ENCODE measurements at places on chromosomes 7 and 10.

- DNase-seq = no peak
Observed at GRCh38 chr7:111743244-111743847, 181.1 kb upstream of the IMMP2L start.

DNA sequence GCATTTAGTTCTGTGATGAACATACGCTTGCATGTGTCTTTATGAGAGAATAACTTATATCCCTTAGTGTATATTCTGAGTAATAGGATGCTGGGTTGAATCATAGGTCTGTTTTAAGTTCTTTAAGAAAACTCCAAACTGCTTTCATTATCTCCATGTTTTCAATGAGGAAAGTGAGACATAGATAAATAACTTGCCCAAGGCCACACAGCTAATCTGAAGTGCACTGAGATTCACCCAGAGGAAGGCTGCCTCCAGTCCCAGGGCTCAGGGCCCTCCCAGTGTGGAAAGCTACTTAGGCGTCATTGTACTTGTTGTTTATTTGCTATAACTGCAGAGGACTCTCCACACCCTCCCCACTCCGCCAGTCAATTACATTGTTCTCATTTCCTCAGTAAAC is 126.7 kb downstream of the INHBA start:
- peak; percentile 64 for DNase-seq

DNA sequence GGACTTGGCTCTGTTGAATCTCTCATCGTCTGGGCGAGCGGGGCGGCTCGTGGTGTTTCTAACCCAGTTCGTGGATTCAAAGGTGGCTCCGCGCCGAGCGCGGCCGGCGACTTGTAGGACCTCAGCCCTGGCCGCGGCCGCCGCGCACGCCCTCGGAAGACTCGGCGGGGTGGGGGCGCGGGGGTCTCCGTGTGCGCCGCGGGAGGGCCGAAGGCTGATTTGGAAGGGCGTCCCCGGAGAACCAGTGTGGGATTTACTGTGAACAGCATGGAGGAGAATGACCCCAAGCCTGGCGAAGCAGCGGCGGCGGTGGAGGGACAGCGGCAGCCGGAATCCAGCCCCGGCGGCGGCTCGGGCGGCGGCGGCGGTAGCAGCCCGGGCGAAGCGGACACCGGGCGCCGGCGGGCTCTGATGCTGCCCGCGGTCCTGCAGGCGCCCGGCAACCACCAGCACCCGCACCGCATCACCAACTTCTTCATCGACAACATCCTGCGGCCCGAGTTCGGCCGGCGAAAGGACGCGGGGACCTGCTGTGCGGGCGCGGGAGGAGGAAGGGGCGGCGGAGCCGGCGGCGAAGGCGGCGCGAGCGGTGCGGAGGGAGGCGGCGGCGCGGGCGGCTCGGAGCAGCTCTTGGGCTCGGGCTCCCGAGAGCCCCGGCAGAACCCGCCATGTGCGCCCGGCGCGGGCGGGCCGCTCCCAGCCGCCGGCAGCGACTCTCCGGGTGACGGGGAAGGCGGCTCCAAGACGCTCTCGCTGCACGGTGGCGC is at the start of gene EN2:
EN2 (plus strand) TSS at position 19 of the 767 bp plus-strand sequence; CDS start at position 268, 249 bp downstream.
- no peak for DNase-seq

DNA sequence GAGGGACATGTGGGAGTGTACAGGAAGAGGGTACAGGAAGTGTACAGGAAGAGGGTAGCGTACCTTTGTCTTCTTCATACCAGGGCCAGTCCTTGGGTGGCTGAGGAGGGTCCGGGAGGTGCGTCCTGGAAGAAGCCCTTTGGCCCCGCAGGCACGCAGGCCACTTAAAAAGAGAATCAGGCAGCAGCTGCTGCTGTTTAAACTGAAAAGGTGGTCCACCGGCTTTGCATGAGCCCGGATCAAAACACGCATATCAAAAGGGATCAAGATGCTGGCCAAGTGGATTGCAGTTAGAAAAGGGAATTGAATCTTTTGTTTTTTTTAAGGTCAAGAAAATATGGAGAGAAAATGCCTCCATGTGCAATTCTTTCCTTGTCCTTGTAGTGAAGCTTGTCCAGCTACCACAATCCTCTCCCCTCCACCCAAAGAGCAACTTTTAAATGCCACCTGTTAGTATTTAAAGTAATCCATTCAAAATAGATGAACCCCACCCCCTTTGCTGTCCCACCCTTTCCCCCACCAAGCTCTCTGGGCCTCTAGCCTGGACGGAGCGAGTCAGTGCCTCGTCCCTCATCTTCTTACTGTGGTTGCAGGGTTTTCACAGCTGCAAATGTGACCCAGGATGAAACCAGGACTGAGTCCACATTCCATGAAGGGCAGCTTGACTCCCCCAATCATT is 142.8 kb downstream of the GLCCI1 start:
- no peak for DNase-seq

DNA sequence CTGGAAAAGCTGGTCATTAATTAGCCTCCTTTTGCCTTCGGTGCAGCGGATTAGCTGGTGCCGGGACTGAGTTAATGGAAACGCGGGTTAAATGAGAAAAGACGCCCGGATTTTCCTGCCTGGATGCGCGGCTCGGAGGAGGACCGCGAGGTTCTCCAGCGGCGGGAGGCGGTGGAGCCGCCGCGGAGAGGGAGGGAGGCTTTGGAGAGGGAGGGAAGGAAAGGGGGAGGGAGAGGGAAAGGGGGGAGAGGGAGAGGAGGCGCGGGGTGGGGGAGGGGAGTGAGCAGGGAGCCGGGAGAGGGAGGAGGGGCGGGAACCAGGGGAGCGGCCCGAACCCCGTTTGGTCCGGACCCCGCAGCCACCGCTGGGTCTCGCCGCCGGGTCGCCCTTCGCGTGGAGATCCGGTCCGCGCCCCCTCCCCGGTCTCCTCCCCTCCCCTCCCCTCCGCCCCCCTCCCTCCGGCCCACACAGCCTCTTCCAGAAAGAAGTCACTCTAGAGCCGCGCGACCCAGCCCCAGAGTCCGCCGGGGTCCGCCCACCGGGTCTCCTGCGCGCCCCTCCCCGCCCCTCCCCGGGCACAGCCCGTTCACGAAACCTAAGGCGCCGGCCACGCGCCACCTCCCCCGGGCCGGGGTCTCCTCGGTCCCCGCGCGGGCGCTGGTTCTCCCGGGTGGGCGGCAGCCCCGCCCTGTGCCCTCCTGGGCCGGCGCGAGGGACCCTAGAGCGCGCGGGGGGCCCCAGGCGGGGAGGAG is 347.5 kb downstream of the DNAJB6 start:
- no peak for DNase-seq

- no peak for DNase-seq
Observed at GRCh38 chr10:84945791-84946190, 617.4 kb downstream of the CCSER2 start.

GRCh38 chr10:637221-637620 is 52.2 kb downstream of the DIP2C start:
- DNase-seq = no peak

DNA sequence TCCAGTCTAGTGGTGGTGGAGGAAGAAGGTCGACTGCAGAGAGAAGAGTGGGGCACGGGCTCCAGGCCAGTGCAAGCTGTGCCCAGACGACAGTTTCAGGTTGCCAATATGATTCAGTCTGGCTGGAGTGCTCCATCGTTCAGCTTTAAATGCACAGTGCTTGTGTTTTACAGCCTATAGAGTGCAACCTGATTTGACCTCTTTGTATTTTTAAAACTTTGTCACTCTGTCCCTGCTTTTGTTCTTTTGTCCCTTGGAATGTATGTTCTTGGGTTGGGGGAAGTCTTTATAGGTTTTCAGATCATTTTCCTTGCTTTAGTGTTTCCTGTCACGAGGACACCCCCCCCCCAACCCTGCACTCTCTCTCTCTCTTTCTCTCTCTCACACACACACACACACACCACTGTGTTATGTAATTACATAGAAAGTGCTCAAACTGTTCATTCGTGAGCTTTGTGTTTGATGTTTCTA is 198.0 kb downstream of the CAMK1D start:
- no peak for DNase-seq

DNA sequence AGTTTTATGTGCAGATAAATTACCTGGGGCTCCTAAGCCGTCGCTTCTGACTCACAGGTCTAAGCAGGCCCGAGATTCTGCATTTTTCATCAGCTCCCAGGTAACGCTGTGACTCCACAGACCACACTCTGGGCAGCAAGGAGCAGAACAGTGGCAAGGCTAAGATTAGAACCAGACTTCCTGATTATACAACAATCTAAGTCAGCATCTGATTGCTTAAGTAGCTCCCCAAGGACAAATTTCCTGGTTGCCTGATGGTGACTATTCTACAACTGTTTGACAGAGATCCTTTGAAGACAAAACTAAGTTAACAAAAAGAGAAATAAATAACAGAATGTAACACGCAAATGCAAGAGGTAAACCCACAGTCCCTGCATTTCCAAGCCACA is 69.0 kb downstream of the CREB3L2 start:
- no peak for DNase-seq

DNA sequence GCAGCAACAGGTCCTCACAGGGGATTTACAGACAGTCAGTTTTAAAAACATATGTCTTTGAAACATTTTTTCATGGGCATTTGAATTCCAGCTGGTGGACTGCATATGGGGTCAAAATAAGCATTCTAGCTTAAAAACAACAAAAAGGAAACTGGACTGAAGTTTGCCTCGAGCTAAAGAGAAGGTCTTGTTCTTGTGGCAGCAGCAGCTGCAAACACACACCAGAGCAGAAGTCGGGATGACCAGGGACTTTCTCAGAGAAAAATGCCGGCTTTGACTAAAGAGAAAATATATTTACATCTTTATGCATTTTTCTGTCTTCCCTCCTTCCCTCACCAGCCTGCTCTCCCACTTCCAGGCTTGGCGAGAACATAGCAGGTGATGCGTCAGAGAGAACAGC is 361.4 kb downstream of the CXCL12 start:
- no peak for DNase-seq

- no peak for DNase-seq
Observed at GRCh38 chr7:115086146-115086841, 164.4 kb downstream of the MDFIC start.

GRCh38 chr7:372932-373791 is 83.2 kb downstream of the FOXL3 start:
- DNase-seq = no peak

- DNase-seq = peak; percentile 31
Observed at GRCh38 chr7:5450549-5451327, 27.1 kb upstream of the TNRC18 start.

GRCh38 chr7:86991093-86991769 is 68.2 kb downstream of the ELAPOR2 start:
- DNase-seq = no peak

DNA sequence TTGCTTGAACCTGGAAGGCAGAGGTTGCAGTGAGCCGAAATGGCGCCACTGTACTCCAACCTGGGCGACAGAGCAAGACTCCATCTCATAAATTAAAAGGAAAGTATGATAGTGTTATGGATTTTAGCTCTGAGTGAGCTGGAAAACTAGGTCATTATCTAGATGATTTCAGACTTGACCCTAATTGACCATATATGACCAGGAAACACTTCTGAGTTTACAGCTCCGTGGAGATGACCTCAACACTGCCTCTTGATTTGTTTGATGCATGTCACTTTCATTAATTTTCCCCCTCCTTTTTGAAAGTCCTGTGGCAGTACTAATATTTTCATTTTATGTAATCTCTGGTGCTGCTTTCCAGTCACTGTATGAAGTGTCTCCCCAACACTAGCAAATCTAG is 7.8 kb upstream of the SEC61A2 start:
- DNase-seq = no peak

DNA sequence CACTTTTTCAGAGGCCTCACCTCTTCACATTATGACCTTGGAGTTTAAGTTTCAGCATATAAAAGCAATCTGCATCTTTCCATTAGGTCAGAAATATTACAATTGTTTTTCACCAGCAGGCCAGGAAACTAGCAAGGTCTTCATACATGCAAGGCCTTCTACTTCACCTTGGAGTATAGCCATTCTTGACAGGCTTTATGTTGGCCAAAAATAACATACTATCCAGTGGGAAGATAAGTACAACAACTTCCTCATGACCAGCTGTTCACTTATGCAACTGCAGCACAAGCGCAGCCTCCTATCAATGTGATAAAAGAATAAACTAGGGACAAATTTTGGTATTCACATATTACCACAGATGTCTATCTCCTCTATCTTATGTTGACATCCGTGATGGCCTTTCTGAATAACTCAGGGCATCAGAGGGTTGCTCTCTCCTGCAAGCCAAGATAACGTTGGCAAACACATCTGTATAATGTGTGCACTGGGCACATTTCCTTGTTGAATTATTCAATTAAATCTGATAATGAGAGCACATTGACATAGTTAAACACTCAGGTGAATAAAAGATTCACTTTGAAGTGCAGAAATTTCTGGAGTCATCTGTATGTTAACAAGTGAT is 239.8 kb downstream of the FZD1 start:
- DNase-seq = no peak

DNA sequence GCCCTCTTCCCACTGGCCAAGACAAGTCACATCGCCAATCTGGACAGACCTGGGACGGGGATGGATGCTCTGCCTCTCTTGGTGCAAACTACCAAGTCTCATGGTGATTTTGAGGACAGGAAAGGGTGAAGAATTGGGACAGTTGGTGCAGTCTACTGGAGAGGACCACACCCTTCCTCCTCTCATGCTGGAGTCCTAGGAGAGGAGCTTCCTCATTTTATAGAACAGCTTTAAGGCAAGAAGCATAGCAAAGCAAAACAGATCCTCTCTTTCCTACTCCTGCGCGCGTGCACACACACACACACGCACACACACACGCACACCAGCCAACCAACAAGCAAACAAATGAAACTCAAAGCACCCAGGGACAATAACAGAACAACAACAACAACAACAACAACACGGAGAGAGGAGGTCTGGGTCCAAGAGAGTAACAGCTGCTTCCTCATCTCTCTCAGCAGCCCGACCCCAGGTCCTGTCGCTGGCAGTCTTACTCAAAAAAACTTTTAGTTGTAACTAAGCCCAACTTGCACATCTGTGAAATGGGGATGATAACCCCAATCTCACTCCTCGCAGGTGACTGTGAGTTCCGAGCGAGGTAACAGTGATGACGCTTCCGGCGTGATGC is 83.4 kb downstream of the TMEM178B start:
- DNase-seq = no peak

- DNase-seq = peak; percentile 59
Observed at GRCh38 chr10:4083509-4084003, 298.5 kb upstream of the KLF6 start.

- no peak for DNase-seq
Observed at GRCh38 chr10:65891073-65891981, 1034.5 kb upstream of the LRRTM3 start.

- DNase-seq = no peak
Observed at GRCh38 chr10:90860790-90861189, 3.0 kb upstream of the HTR7 start.

DNA sequence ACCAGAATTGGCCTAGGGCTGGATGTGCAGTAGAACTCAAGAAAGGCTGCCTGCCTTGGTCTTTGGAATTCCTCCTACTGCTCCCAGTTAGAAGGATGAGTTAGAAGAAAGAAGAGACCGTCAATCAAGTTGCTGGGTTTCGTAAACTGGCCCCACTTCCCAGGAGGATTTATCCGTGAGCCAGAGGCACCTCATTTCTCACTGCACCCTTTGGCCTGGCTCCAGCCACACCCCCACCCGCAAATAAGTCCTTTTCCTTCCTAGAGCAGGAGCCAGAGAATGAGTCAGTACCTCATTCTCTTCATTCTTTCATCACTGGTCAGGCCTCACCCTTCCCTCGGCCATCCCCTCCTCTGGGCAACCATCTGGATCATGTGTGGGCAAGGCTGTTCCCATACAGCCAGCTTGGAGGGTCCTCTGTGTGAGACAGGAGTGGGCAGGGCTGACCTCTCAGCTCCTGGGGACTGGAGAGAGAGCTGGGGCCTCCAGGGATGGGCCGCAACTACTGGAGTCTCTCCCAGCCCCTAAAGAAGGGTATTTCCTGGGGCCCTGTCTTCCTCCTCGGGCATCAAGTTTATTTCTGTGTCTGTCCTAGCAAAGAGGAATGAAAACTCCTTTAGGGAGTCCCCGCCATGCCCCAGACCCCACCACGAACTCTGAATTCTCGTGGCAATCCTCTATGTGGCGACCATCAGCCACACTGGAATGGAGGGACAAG is 87.2 kb upstream of the DUSP5 start:
- DNase-seq = peak; percentile 100
